Substantia nigra (tissue), 51 donors: ENCODE measurements at places on chromosomes 4 and X.

GRCh38 chr4:13329963-13330362, 154.2 kb downstream of the RAB28 start:
- no peak for DNase-seq

DNA sequence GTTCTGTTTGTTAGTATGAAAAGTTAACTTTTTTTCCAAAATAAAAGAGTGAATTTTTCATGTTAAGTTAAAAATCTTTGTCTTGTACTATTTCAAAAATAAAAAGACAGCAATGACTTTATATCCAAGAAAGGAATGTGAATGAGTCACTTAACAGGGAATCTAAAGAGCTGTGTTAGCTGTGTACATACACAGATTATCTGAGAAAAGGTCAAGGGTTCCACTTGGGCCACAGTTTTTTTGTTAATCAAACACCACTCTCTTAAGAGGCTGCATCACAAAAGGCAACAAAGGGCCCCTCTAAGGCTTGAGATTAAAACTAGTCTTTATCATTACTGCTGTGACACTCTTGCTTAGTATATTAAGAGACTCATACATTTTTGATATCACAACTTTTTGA, 82.1 kb downstream of the FIP1L1 start:
- DNase-seq: no peak

- peak; percentile 44 for DNase-seq
These were observed 146.4 kb downstream of the CPEB2 start for GRCh38 chr4:15148691-15149090.

GRCh38 chr4:20592663-20593062, 107.6 kb upstream of the PACRGL start:
- no peak for DNase-seq

DNA sequence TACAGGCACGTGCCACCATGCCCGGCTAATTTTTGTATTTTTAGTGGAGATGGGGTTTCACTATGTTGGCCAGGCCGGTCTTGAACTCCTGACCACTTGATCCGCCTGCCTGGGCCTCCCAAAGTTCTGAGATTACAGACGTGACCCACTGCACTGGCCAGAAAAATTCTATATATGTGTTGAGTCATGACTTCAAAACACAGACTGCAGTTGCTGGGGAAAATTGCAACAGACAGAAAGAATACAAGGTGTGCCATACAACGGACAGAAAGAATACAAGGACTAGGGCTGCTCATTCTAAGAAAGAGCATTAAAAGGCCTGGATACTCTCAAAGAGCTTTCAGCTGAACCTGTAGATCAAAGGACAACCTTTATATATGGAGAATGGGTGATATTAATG, 109.6 kb upstream of the ACSL4 start:
- no peak for DNase-seq

DNA sequence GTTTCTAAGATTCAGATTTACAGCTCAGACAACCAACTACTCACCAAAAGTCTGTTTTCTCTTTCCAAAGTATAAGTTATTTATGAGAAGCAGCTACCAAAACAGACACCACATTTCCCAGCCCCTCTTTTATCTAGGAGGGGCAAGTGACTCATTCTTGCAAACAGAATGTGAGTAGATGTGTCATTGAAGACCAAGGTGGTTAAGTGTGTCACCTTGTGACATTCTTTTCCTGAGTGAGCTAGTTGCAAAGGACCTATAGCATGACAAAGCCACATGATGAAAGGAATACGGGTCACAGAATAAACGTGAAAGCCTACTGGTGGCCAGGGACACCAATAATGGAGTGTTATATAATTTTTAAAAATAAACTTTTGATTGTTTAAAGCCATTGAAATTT, 50.0 kb downstream of the SLC7A11 start:
- no peak for DNase-seq

- DNase-seq: no peak
These were observed 54.0 kb upstream of the EGFL6 start for GRCh38 chrX:13515211-13515930.

- DNase-seq: no peak
These were observed 281.7 kb upstream of the PITX2 start for GRCh38 chr4:110904435-110905065.

GRCh38 chrX:75963774-75964173, 178.7 kb upstream of the MAGEE2 start:
- DNase-seq: no peak
